ENCODE measurements at places on chromosomes 5 and 9. TPM values are rescaled to one million over a fixed set of nuclear protein-coding genes. Genes with fewer than 3 reads are reported as not detected.

GRCh38 chr9:86061972-86062739 is 37.2 kb downstream of the GOLM1 start:
- DNase-seq = no peak

- no peak for DNase-seq
Measured at GRCh38 chr5:88389338-88390095, 120.9 kb upstream of the TMEM161B start.

F2RL2 gene
- total RNA-seq = 1.5 TPM

DNA sequence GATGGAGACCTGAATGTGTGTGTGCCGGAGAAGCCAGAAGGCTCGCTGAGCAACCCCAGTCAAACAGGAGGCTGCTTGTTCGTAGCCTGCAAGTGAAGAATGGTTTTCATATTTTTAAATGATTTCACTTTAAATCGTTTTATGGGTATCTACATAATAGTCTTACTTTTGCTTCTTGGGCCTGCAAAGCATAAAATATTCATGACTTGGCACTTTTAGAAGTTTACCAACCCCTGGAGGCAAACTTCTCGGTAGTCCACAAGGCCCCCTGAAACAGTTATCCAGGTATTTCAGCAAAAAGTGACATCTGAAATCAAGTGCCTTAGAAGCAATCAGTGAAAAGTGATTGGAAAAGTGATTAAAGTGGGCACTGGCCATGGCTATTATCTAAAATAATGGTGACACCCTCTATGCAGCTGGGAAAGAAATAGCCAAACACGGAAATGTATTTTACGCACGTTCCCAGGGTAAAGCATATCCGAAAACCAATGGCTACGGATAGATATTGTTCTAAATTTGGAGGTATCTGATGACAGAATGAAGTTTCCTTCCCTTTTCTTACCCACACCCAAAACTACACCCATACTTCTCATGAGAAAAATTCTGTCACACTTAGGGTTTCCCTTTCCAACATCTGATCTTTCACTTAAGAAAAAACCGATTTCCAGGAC is 39.0 kb downstream of the RAPGEF1 start:
- no peak for DNase-seq

NR5A1 gene
- total RNA-seq = not detected

LVRN gene
- total RNA-seq = under 0.01 TPM

- no peak for DNase-seq
Measured at GRCh38 chr5:154251529-154251928, 61.0 kb downstream of the GALNT10 start.

- DNase-seq = no peak
Measured at GRCh38 chr9:113966394-113966793, 90.3 kb downstream of the ZNF618 start.

- peak; percentile 29 for DNase-seq
Measured at GRCh38 chr5:123120197-123120596, 31.2 kb downstream of the PRDM6 start.

DNA sequence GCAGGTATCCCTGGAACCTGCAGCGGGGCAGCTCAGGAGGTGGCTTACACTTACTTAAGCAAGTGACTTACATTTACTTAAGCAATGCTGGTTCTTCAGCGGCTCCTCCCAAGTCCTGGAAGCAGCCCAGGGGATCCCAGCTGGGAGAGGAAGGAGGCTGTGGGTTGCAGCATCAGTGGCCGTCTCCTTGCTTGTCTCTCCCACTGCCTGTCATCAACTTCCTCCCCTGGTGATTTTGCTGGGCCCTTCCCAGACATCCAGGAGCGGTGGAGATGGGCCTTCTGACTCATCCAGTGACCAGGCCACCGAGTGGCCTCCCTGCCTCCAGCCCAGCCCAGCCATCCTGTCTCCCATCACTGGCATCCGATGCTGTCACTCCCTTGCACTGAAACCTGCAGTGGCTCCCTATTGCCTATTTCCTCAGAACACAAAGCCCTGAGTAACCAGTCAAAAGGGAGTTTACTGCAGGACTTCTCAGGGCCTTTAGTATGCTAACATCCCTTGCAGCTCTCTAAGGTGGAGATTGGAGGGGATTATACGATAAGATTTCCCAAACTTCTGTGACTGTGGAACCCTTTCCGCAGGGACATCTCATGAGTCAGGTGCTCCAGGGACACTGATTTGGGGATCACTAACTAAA is 155.9 kb upstream of the PHYKPL start:
- peak; percentile 83 for DNase-seq

DNA sequence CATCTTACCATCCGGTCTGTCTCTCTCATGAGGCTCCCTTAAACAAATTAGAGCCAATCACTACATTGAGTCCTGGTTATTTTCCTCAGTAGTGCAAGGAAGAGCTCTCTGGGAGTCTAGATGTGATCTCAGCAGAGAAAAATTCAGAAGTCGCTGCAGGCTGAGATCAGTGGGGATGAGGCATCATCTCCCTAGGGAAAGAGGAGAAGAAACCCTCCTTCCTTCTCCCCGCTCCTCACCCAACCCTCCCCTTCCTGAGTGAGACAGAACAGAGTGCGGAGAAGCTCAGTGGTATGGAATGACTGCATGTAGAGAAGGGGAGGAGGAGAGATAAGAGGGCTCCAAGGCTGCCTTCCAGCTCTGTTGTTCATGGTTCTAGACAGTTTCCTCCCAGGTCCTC is 80.5 kb downstream of the PAPPA start:
- peak; percentile 73 for DNase-seq

PNPLA7 gene
- total RNA-seq = 2.7 TPM

DNA sequence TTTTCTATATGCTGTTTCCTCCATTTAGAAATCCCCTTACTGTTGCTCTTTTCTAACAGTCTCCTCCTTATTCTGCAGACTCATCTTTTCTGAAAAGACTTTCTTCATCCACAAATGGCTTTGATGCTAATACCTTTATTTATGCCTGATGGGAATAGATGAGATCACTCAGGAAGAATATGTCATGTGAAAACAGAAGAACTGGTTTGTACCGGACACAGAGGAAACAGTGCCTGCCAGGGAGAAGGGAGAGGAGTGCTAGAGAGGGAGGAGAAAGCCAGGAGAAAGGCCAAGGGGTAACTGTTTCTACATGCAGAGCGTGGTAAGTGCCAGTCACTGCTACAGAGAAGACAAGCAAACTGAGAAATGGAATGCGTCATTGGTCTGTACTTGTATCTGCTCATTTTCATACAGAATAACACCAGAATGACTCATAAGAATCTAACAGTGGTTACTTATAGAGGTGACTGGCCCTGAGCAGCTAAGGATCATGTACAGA is 45.9 kb upstream of the PJA2 start:
- DNase-seq = peak; percentile 90

DNA sequence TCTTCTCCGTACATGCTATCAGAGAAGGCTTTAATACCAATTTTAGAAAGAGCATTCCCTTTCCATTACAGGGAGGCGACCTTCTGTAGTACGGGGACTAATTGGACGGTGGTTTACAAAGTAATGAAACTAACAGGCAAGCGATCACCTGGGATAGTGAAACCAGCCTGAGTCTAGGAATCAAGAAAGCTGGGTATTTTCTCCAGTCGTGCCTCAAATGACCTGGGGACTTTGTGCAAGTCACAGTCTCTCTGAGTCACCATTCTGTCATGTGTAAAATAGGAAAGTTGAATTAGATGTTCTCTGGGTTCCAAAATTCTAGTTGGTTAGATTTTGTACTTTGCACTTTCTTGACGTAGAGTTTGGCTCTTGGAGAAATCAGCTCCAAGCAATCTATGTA is 22.7 kb upstream of the SSBP2 start:
- DNase-seq = no peak

RPL35 gene
- 1,644 TPM for total RNA-seq

- no peak for DNase-seq
Measured at GRCh38 chr5:145737578-145737977, 97.6 kb downstream of the PRELID2 start.

DNA sequence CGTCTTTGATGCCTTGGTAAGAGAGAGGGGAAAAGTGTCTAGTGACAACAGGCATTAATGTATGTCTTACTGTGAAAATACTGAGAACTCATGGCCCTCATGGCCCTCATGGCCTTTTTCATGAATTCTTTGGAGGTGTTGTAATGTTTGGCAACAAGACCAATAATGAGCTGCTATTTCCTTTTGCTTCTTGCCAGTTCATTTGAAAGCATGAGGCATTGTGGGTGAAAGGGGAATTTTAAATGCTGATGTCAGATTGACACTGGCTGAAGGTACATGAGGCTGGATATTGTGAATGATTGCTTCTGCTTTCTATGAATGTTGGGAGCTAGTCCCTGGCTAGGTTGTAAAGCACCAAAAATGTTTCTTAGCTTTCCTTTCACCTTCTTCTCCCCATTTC is 79.2 kb downstream of the DOCK2 start:
- DNase-seq = no peak
